ENCODE measurements at places on chromosomes 12 and 14.

GRCh38 chr14:54010981-54011380, 54.4 kb upstream of the BMP4 start:
- no peak for DNase-seq

DNA sequence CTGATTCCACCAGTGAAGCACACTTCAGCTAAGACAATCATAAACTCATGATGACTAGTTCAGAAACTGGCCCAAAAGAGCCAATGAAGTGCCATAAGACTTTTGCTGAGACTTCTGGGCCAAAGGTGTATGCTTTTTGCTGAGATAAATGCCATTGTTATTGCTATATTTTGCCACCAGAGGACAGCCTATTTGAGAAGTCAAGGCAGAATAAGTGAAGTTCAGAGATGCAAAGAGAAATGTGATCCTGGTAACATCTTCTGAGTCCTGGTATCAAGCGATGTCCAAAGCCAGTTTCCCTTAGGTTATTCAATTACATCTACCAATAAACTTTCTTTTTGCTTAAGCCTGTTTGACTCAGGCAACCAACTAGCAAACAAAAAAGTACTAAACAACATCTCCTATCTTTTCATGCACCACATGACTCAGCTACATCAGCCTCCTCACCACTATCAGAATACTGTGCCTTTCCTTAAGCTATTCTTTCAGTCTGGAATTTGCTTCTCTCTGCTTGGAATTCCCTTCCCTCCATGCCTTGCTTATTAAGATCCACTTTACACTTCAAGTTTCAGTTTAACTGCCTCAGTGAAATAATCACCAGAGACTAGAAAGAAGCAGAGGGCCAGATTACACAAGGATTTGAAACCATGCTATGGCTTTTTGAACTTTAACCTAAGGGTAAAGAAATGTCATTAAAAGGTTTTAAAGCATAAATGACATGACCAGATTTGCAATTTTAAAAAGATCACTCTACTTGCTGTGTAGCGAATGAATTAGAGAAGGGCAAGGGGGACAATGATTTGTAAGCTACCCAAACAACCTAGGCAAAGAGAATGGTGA, 14.0 kb downstream of the CRY1 start:
- no peak for DNase-seq

DNA sequence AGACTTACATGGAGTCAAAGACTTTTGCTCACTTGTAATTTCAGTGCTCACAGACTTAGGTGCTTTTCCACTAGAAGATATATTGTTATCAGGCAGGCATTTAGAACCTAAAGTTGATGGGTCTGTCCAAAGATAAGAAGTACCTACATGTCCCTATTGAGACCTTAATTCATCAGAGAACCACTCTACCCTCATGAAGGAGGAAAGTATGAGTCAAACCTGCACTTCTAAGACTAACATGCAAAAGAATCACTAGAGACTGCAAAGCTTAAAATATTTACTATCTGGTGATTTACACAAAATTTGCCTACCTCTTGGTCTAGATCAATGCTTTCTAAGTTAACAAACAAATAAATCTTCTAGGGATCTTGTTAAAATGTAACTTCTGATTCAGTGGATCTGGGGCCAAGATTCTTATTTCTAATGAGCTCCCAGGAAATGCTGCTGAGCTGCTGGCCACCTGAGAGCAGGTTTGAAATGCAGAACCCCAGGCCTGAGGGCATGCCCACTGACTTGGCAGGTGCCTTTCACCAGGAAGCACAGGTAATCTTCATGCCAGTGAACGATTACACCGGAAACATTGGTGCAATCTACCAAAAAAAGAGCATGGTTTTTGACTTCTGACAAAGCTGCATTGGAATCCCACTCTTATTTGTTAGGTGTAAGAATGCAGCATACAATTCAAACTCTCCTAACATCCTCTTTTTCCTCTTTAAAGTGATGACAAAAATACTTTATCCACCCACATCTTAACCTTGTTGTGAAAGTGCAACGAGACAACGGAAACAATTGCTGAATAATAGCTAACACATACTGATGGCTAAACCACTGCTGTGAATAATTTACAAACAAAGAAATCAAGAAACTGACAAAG, 214.2 kb downstream of the ADAMTS20 start:
- DNase-seq: no peak

DNA sequence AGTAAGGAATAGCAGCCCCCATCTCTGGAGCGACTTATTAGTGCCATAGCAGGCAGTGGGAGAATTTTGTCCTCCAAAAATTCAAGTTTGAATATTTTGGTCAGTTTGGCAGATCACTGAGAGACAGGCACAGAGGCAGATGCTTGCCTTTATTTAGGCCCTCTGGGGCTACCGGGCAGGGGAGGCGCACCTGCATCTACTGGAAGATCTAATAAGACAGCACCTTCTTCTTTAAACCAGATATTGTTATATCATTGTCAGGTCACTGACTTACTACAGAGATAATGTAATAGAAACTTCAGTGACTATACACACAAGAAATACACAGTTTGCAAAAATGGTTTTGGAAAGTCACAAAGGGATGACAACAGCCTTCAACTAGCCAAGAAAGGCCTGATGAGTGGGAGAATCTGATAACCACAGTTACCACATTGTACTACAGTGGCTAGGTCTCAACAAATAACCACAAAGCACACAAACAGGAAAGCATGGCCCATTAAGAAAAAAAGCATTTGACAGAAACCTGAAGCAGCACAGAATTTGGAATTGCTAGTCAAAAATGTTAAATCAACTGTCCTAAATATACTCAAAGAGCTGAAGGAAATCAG, 56.8 kb downstream of the CDK17 start:
- DNase-seq: no peak

- no peak for DNase-seq
Measured at GRCh38 chr12:14187002-14187401, 178.5 kb upstream of the ATF7IP start.

DNA sequence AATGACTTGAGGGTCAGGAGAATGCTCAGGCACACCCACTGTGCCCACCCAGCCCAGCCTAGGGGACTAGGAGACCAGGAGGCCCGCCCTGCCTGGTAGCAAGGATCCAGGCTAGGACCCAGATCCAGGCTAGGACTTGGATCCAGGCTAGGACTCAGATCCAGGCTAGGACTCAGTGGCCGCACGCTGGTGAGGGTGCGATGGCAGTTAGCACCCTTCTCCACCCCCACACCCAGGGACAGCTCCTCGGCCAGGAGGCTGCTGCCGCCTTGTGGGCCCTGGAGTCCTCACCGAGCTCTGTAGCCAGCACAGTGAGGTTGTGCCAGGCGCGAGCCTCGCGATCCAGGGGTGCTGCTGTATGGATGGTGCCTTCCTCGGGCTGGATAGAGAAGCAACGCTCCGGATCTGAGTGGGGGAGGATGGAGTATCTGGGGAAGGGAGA, 5.1 kb downstream of the CDH24 start:
- no peak for DNase-seq

GRCh38 chr14:100306998-100307765, 938 bp upstream of the SLC25A29 start:
- DNase-seq: no peak

DNA sequence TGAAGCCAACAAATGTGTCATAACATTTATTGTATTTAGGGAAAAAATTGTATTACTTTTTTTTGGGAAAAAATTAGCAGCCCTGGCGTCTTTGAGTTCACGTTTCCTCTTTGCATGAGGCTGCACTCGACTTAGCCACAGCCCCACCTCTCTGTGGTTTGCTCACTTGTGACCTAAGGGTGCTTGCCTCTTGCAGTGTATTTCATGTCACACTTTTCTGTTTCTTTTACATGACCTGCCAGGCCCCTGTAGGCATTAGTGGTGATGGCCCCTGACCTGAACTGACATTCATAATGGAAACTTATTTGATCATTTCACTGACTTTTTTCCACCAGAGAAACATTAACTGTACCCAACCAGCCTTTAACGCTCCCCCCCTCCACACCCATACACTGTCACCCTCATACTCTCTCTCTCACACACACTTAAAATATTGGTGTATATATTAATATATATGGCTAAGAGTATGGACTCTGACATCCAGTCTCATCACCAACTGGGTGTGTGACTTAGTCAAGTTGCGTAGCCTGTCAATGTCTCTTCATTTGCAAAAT, 122.9 kb downstream of the PRKCH start:
- peak; percentile 88 for DNase-seq

DNA sequence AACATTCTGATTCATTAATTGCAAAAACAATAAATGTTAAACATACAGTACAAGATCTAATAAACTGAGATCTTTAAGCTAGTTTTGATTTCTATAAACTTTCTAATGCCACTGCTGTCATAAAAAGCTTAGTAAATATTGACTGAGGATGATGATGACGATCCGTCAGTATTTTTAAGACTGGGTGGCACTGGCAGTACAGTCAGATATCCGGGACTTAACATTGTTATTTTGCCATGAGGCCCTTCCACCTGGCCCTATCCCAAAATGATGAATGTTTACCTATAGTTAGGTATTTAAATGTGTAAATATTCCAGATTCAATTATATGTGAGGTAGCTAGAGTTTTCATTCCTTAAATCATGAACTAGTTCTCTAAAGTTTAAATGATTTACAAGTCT, 158.5 kb downstream of the FOXA1 start:
- DNase-seq: no peak

DNA sequence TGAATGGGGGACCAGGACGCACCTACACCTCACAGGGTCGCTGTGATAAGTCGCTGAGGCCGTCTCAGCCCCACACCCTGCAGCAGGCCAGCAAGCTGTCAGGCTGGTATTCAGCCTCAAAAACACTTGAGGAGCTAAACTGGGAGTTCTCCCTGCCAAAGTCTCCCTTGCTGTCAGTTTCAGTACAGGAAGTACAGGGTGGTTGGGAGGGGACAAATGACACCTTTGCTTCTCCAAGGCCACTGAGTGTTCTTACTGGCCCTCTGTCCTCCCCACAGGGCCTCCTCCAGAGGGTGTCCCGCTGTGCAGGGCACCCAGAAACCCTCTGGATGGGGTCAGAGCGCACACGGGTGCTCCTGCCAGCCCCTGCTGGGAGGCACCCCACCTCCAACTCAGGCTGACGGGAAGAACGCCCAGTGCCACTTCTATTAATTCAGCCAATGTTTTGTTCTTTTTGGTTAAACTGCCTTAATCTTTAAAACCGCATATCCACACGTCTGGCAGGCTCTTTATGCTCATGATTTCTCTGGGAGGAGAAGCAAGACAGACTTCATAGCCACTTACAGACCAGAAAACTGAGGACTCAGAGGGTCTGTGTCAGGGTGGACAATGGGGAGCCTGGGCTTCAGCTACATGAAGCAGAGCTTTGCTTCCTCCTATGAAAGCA, 75.9 kb downstream of the ITPK1 start:
- no peak for DNase-seq

DNA sequence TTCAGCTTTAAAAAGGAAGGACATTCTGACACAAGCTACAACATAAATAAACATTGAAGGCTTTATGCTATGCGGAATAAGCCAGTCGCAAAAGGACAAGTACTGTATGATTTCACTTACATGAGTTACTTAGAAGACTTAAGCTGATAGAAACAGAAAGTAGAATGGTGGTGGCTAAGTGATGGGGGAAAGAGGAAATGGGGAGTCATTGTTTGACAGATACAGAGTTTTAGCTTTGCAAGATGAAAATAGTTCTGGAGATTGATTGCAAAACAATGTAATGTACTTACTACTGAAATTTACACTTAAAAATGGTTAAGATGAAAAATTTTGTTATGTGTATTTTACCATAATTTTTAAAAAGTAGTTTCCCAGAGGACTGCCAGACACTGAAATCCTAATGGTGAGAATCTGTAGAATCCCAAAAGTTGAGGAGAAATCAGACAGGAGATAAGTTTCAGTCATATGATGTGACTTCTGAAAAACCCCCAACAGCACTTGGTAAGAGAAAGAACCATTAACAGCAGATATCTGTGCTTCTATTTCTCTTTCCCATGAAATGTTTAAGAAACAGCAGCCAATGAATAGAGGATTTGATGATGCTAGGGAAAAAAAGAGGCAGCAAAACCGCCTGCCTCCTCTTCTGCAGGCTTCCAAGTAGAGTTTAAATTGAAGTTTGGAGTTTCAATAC, 16.6 kb upstream of the CLEC2A start:
- DNase-seq: no peak

GRCh38 chr14:54829486-54830224, 73.0 kb downstream of the GCH1 start:
- no peak for DNase-seq

- no peak for DNase-seq
Measured at GRCh38 chr12:88544991-88545980, 35.0 kb downstream of the KITLG start.

GRCh38 chr14:96629082-96629481, 126.9 kb downstream of the PAPOLA start:
- DNase-seq: no peak

GRCh38 chr12:26319511-26319910, 124.1 kb downstream of the SSPN start:
- DNase-seq: no peak

DNA sequence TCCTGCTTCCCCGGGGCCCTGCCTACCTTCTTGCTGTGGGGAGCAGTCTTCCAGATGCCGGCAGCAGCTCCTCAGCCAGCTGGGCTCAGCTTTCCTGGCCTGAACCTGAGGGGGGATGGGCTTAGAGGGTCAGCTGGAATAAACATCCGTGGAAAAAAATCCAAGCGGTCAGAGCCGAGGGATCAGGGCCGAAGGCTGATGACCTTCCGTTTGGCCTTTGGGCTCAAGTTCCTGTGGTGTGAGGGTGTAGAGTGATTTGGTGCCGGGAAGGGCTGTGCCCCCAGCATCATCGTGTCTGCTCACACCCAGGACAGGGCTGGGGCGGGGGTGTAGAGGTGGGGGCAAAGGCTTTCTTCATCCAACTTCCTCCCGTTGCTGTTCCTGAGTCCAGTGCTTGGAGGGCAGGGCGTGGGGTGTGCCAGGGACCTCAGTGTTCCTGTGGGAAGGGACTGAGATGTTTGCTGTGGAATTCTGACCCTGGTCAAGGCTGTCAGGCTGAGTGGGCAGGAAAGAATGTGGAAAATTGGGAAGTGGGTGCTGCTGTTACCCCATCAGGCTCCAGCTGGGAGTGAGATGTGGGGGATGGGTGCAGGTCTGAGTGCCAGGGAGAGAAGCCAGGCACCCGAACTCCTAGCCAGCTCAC, 2.6 kb downstream of the SMIM41 start:
- no peak for DNase-seq

GRCh38 chr12:48925304-48926011, at the start of gene FKBP11:
Gene FKBP11, minus strand, starts transcription at chr12:48925492. Its CDS starts 64 bp downstream, at chr12:48925428.
- peak; percentile 81 for DNase-seq

DNA sequence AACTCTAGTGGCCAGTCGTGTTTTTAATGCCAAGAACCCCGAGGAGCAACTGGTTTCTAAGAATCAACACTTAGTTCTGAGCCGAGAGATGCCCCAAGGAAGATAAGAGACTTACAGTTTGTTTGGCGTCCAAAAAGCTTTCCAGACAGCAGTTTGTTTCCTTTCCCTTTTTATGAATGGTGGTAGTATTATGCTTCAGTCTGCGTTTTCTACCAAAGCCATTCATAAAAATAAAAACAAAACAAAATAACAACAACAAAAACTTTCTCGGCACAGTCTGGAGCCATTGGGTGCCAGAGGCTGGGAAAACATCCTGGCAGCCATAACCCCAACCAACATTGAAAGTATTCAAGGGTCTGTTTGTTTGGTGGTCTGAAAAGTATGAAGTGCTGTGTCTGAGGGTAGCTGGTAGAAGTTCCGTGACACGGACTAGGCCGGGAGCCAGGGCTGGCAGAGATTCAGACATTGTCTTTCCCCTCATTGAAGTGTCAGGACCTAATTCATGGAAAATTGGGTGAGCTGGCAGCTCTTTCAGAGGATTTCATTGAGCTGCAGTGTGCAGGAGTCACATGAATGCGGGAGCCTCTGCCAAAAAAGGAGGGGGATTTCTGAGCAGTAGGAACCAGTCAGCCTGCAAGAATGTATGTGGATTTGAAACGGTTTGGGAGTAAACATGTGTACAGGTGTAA, 124.2 kb downstream of the HMGA2 start:
- DNase-seq: no peak

GRCh38 chr12:111785651-111786050, 18.9 kb downstream of the ALDH2 start:
- no peak for DNase-seq
